Kasumi-1 (cell line): ENCODE measurements at places on chromosomes 1 and 21.

DNA sequence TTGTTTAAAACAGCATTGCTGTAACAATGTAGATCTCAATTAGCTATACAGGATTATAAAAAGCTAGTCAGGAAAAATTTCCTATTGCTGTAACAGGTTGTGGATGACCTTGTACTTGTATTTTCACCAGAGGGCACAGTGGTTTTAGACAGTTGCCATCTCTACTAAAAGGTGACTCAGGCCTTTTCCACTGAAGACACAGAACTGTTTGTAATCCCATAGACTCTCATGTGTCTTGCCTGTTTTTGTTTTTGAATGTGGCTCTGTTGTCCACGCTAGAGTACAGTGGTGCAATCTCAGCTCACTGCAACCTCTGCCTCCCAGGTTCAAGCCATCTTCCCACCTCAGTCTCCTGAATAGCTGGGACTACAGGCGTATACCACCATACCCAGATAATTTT, 5.9 kb downstream of the MTFR1L start:
- DNase-seq, result peak; percentile 2

DNA sequence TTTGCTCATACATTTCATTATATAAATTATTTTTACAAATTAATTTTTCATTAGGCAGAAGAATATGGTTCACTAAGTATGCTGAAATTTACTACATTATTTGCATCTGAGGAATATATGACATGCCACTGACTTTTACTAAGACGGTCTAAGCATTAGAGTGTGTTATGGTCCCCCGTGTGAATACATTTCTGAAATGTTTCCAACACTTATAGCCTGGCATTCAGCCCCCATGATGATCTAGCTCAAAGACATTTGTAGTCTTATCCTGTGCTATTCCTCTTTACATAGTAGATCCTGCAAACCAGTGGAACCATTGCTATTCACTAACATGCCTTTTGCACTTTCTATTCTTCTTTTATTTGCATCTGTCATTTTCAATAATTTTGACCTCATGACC, 1878.0 kb downstream of the MRPL39 start:
- DNase-seq, result no peak

DNA sequence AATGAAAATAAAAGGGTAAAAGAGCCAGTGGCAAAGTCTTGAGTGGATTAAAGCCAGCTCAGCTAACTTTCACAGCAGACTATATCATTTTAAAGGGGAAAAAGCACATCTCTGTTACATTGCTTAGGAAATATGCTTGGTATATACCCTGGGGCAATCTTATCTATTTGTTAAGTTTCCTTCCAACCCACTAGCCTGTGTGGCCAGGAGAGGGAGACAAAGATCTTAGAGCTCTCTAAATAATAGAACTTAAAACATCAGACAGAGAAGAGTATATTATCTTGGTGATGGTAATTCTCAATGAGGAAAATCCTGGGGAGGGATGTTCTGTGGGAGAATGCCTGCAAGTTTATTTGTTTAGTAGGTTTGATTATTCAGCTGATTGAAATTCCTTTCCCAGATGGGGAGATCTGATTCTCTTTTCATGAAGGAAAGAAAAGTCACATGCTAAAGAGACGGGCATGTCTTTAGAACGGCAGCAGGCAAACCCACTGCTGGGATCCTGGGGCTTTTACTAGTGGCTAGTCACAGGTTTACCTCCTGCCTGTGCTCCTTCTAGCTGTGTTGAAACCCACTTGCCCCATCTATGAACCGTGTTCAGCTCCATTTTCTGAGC, 3.6 kb downstream of the KCNE2 start:
- peak; percentile 68 for DNase-seq

GRCh38 chr21:36165356-36165755, 8.7 kb downstream of the DOP1B start:
- DNase-seq, result no peak

GRCh38 chr1:61078618-61079295, 3.6 kb upstream of the NFIA start:
- DNase-seq, result no peak

DNA sequence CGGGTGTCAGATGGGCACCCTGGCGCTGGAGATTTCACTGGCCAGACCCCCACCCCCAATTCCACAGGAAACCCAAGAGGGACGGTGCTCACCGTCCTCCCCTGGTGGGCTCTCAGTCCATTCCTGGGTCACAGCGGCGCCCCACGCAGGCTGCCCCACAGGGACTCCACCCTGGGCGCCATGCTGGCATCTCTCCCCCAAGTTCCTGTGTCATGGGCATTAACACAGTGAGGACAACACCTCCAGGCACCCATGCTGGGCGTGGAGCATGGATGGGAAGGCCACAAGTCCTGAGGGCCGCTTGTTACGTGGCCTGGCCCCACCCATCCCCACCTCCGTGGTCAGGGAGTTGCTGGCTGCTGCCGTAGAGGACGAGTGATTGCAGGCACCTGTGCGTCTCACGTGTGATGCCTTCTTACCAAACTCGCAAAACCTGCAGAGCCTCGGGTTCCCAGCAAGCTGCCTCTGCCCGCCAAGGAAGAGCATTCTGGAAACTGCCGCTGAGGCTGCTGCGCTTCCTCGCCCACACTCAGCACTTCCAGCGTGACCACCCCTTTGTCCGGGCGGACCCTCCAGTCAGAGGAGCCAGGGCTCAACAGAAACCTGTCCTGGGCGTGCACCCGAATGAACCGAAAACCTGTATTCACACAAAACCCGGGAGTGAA, 60.3 kb downstream of the SLX9 start:
- DNase-seq, result no peak

DNA sequence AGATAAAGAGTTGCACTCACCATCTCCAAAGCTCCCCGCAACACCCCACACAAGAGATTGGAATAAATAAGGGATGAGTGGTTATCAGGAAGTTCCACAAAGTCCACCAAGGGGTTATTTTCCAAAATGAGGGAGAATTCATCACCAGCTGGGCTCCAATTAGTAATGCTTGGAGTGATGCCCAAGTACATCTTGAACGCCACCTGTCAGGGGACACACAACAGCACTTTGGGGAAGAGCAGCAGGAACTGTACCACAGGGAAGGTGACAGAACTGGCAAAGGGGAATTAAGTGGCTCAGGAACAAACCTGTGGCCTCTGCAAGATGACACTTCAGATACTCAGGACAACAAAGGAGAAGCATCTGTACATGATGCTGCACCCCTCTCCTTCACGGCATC, 11.5 kb downstream of the TRAPPC3 start:
- DNase-seq, result no peak

- DNase-seq, result no peak
Observed at GRCh38 chr21:44399151-44399954, 45.9 kb downstream of the TRPM2 start.

- DNase-seq, result no peak
Observed at GRCh38 chr1:50570066-50570468, 146.8 kb upstream of the DMRTA2 start.

- DNase-seq, result no peak
Observed at GRCh38 chr1:78676993-78677392, 27.4 kb downstream of the IFI44 start.

- no peak for DNase-seq
Observed at GRCh38 chr1:25572107-25572506, 28.7 kb downstream of the LDLRAP1 start.

DNA sequence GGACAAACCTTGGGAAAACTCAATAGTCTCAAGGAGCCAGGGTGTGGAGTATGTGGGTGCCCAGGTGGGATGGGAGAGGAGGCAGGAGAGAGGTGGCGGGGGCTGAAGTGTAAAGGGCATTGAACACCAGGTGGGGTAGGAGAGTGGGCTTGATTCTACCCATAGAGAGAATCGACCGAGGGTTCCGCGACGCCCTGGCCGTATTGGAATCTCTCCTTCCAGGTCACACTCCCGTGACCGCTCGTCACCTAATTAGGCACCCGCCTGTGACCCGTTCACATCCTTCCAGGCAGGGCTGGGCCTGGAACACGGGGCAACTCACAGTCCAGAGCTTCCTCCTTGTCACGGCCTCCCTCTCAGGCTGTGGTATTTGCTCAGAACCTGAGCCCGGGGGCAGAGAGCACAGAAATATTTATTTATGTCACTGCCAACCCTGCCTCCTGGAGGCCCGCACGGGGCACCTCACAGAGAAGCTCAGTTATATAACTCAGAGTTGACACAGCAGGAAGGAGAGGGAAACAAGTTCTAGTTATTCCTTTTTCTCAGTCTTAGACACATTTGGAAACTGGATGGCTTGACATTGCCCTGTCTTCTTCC, 12.0 kb downstream of the NCMAP start:
- no peak for DNase-seq

GRCh38 chr1:28835237-28835650, 23.3 kb downstream of the OPRD1 start:
- no peak for DNase-seq

- no peak for DNase-seq
Observed at GRCh38 chr1:59477286-59477685, 180.4 kb downstream of the FGGY start.

GRCh38 chr1:192445839-192446489, 129.2 kb downstream of the RGS21 start:
- DNase-seq, result peak; percentile 39

DNA sequence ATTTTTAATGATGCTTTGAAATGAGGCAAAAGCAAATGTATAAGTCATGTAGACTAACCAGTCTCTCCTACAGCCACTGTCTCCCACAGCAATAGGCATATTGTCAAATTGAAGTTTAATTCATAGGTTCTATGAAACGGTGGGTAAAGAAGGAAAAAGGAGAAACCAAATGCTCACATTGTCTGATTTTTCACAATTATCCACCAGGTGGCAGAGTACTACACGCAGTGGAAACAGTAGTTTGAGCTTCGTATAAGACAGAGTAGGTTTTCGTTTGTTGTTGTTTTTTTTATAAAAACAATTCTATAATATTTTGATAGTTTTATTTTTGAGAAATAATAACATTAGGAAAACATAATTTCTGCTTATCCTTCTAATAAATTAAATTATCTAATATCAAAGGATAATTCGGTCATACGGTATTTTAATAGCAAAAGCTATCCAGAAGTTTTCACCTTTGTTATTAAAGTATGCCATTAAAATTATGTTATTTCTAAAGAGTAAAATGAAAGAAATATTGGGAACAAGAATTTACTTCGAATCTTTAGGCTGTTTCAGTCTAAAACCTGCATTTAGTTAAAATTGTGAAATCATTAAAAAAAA, 39.1 kb downstream of the TYW3 start:
- DNase-seq, result peak; percentile 63

GRCh38 chr1:115840605-115841460, at the start of gene NHLH2:
Gene NHLH2, minus strand, starts transcription at chr1:115841126. Its CDS starts 2,754 bp downstream, at chr1:115838372.
- DNase-seq, result no peak
